H54 (cell line): ENCODE measurements at places on chromosomes 1 and 21.

DNA sequence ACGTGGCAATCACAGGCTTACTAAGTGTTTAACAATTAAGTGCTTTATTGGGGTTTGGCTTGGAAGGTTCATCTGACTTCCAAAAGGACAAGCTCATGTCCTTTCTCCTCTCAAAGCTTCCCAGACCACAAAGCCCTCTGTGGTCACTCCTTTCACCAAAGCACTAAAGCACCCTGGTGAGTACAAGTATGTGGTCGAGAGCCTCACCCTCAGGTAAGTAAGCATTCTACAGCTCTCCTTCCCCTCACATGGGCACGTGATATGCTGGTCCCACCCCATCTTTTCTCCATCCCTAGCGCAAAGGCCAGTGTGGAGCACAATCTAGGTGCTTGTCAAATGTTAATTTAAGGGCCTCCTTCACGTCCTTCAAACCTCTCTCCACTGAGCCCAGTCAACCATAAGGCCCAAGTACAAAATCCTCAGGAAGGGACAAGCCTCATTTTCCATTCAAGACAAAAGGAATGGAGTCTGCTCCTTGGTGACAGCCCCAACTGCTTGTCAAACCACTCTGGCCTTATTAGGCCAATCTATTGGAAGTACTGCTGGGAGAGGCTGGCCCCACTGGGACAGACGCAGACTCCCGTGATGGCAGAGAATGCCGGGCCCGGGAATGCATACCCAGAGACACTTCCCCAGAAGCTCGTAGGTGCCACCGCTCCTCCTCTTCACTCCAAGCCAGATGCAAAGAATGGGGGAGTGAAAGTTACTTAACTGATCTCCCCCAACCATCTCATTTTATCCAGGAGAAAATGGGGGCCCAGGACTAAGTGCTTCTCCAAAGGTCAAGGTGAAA is 7.8 kb downstream of the STMN1 start:
- DNase-seq: no peak

GRCh38 chr1:186139701-186140100 is 235.4 kb downstream of the TPR start:
- DNase-seq: no peak

DNA sequence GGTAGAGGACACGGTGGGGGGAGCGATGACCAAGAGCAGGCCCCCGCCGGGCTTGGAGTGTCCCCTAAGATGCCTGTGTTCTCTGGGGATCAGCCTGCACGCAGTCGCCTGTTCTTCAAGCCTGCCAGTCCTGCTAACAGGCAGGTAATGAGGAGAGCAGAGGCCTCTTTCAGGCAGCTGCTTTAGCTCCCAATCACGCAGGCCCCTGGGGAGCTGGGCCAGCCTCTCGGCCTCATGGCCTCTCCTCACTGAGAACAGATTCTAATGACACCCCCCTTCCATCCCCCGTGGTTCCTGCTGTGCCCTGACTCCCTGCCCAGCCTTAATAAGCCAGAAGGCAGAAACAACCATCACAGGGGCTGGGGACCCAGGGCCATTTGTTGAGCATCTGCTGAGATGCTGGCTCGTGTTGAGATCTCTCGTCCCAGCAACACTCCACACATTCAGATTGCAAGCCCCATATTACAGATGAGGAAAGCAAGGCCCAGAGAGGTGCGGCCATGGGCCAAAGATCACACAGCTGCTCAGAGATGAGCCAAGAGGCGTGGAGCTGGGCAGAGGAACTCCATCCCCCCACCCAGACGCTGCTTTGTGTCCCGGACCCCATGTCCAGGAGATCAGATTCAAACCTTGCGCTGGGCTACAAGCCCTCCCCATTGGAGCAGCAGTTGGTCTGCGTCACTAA is 71.6 kb upstream of the CASZ1 start:
- DNase-seq: no peak

DNA sequence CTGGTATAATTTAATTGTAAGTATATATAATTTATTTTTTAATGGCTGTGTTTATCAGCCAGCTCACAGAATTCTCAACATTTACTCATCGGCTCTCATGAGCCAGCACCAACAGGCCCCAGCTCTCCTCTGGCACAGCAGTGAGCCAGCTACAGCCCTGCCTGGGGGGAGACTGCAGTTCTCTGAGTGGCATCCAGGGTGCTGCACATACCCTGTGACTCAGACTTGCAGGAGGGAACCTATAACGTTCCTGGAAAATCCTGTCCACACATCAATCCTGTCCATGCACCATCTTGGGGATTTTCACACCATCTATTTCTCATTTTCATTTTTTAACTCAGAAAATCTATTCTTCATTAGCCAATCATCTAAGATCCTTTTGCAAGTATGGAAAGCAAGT is 36.5 kb downstream of the FHAD1 start:
- peak; percentile 56 for DNase-seq

DNA sequence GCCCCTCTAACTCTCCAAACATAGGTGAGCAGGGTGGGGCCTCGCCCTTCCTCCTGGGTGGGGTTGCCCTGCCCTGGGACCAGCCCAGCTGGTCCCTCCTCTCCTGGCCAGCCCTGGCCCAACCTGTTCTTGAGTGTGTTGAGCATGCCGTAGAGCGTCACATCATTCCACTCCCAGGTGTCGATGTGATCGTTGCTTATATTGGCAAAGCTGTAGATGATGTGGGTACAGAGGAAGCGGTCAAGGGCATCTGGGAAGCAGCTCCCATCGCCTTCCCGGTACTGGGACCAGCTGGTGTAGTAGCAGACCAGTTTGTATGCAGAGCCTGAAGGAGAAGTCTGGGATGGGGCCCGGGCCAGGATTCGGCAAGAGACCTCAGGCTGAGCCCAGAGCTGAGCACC is 1.4 kb downstream of the CHI3L1 start:
- no peak for DNase-seq

GRCh38 chr1:119554183-119554582 is 47.2 kb downstream of the HSD3B1 start:
- no peak for DNase-seq

- peak; percentile 51 for DNase-seq
Observed at GRCh38 chr1:224435318-224435763, 744 bp upstream of the WDR26 start.

- DNase-seq: no peak
Observed at GRCh38 chr1:110639724-110640386, 33.7 kb upstream of the KCNA2 start.

- DNase-seq: no peak
Observed at GRCh38 chr1:22111115-22111514, 31.8 kb downstream of the WNT4 start.

- DNase-seq: no peak
Observed at GRCh38 chr1:172540635-172541034, 7.7 kb downstream of the SUCO start.

- DNase-seq: no peak
Observed at GRCh38 chr1:170776777-170777176, 112.8 kb downstream of the PRRX1 start.

- DNase-seq: no peak
Observed at GRCh38 chr21:43684424-43684823, 25.1 kb downstream of the RRP1B start.
